Transverse colon (tissue), 4 donors: ENCODE measurements at places on chromosomes 16 and 17. TPM values are rescaled to one million over a fixed set of nuclear protein-coding genes. Genes with fewer than 3 reads are reported as not detected.

DNA sequence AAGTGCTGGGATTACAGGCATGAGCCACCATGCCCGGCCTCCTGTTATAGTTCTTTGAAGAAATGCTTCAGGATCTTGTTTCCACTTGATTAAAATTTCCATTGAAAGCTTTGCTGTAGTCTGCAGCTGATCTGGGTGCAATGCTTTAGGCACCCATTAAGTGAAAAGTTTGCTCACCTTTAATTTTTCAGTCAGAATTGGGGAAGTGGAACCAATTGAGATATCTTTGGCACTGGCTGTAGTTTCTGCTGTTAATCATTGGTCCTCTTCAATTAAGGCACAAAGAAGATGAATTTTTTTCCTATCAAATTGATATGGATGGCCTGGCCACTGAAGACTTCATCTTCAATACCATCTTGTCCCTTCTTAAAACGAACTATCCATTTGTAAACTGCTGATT, 336.1 kb upstream of the TBX2 start:
- no peak for DNase-seq

DNA sequence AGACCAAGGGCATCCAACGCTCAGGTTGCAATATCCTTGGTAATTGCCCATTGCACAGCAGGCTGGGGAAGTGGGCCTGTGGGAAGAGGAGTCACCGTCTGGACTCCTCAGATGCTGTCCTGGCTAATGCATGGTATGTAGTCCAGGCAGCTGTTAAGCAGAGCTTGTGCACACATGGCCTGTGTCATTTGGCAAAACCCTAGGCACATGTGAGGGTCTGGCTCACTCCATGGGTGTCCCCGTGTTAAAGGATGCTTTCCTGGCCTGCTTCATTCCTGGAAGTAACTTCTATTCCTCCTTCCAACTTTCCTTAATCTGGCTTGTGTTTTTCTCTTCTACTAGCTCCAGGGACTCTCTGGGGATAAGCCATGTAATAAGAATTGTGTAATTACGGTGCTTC, 378.0 kb upstream of the CA10 start:
- no peak for DNase-seq

DNA sequence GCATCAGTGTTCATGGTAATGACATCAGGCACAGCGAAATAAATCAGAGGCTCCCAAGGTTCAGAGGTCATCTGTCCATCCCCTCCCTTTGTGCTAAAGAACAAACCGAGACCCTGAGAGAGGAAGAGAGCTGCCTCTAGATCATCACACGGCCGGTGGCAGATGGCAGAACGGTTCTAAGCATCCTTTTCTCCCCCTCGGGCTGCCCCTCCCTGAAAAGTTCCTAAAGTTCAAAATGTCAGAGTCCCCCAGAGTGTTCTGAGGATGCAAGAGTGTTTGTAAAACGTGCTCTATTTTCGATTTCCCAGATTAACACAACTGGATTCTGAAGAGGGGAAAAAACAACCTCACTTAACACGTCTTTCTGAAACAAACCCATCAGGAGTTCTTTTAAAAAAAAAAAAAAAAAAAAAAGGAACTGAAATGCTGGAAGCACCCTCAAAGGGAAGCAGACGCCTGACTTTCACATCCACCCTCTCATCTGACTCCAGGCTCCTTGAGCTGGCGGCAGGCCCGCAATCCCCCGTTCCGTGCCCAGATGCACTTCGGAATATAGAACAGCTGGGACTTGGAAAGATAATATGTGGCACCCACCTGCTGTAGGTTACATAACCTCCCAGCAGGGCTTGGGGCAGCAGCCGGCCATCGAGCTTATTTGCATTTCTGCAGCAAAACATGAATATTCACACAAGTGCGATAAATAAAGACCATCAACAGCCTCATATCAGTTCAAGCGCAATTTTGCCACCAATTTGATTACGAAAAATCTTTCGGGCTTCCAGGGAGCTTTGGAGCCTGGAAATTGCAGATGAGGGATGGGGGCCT, 115.5 kb upstream of the SMURF2 start:
- peak; percentile 54 for DNase-seq

DNA sequence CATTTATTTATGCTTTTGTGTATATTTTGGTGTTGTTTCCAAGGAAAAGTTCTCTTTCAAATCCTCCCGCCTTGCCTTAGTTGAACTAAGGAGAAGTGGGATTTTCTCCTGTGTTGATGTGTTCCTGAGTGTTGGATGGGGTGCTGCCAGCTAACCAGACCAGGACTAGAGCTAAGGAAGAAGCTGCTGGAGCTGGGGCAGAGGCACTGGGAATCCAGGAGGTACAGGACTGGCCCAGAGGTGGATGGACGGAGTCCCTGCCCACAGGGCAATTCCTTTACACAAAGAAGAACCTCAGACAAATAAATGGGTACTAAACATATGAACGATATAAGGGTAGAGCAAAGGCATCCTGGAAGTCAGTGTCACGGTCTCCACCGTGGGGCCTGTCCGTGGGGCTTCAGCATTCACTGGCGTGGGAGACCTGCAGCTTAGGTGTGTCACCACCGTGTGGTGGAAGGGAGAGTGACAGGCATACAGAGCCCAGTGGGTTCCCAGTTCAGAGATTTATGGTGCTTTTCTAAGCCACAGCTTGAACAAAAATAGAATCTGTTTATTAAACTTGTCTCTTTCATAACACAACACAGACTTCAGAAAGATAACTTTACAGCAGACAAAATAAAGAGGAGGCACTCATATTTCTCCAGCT, 270.7 kb downstream of the NTN1 start:
- peak; percentile 43 for DNase-seq

- peak; percentile 52 for DNase-seq
Observed at GRCh38 chr16:53053967-53054669, 673 bp upstream of the CHD9 start.

DNA sequence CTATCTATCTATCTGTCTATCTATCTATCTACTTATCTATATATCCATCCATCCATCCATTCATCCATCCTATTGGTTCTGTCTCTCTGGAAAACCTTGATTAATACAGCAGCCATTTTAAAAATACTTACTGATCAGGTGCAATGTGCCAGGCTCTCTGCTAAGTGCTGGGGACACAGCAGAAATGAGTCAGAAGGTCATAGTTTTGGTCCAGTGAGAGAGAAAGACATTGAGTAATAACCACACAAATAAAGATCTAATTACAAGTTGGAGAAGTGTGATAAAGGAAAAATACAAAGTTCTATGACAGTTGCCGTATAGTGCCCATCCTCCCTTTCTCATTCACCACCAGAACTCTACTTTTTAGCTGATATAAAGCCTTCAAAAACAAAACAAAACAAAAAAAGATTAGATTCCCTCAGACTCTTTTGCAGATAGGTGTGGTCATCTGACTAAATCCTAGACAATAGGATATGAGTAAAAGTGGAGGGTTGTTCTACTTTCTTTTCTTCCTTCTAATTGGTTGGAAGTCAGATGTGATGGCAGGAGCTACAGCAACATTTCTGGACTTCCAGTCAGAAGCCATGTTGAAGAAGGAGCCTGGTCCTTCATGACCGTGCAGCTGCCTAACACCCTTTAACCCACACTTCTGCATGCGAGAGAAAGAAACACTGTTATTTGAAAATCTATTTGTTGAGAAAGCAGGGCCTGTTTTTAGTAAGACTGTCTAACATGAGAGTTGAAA, 72.0 kb upstream of the TOX3 start:
- DNase-seq: no peak

GRCh38 chr16:49664221-49665215, 191.4 kb downstream of the ZNF423 start:
- no peak for DNase-seq

GRCh38 chr17:80116921-80117380, 15.6 kb downstream of the GAA start:
- no peak for DNase-seq

DNA sequence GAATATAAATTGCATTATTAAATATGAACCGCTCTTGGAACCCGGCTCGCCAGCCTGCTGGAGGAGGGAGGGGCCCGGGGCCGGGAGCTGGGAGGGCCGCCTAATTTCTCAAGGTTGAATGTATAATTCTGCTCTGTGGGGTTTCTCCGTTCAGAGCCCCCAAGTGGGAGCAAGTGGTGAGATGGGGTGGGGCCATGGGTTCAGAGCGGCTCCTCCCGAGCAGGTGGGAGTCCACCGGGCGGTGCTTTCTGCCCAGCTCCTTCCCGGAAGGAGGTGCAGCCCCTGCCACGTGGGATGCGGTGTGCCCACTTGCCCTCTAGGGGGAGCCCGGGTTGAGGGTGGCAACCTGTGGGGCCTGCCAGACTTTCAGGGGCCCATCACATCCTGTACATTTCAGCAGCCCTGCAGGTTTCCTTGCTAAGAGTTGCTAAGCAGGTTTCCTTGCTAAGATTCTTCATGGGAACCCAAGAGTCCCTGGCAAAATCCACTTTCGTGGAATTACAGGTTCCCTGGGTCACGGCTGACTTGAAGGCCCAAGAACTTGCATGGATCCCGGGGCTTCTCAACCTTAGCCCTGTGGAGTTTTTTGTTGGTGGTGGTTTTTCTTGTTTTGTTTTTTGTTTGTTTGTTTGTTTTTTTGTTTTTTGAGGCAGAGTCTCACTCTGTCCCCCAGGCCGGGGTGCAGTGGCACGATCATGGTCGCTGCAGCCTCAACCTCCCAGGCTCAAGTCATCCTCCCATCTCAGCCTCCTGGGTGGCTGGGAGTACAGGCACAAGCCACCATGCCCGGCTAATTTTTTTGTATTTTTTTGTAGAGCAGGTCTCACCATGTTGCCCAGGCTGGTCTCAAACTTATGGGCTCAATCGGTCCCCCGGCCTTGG, 196.7 kb upstream of the GSE1 start:
- DNase-seq: peak; percentile 86

- DNase-seq: peak; percentile 60
Observed at GRCh38 chr17:61411261-61412142, 11.9 kb downstream of the TBX2 start.

DNA sequence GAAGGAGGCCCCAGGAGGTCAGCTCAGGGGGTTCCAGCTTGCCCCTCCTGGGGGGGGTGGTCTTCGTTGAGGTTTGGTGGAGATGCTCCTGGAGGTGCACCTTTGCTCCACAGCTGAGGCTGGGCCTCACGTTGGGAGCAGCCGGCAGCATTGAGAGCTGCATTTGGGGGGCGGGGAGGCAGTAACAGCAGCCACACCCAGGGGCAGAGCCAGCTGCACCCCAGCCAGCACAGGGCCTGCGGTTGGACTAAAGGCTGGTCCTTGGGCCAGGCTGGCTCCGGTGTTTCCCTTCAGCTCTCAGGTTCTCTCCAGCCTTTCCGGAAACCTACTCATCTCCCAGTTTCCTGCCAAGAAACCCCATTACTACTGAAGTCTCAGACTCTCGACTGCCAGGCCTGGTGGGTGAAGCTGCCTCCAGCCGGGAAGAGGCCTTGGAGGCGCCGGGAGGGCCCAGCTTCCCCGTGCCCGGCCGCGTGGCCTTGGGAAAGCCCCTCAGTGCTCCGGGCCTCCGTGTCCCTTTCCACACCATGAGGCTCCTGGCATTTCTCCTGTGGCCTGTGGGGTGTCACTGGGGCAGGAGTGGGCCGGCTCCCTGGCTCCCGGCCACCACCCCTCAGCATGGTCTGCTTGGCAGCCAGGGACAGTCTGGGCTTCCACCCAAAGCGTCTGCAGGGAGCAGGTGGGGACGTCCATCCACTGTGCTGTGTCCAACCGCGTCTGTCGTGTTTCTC, 14.0 kb upstream of the BAIAP2 start:
- peak; percentile 80 for DNase-seq

- DNase-seq: peak; percentile 84
Observed at GRCh38 chr16:21260870-21261791, 17.0 kb downstream of the CRYM start.

- DNase-seq: no peak
Observed at GRCh38 chr16:77690416-77690815, 31.9 kb upstream of the NUDT7 start.

DNA sequence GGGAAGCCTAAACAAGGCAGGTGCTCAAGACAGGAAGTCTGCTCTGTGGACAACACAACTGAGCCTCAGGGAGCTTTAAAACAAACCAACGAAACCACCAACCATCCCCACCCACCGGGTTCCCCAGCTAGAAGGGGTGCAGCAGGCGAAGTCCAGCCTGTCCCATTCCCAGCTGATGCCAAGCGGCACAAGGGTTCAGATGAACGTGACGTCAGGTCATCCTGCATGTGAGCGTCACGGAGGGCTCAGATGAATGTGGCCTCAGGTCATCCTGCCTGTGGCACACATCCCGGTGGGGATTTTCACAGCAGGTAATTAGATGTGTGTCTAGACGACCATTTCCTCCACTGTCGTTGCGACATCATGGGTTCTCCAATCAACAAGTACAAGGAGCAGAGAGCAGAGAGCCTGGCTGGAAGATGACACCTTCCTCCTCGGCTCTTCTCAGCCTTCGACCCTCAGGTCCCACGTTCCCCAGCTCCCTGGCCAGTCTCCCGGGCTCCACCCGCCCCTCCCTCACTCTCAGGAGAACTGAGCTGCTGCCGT, 246.5 kb downstream of the FOXL1 start:
- DNase-seq: no peak

DNA sequence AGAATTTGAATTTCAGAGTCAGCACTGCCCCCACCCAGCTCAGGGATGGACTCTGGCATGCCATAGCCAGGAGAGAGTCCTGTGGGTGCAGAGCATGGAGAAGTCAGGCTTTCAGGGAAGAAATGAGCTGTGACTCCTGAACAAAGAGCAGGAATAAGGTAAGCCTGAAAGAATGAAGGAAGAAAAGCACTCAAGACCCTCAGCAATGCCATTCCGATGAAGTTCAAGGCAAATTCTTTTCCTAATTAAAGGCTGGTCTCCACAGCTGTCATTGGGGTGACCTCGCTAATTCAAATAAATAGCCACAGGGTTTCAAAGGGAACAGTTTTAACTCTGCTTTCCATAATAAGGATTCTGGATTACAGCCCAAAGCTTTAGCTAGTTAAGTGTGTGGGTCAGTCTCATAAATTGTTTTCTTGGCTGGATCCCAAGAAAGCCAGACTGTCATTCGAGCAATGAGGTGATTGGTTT, 31.7 kb downstream of the TOM1L2 start:
- no peak for DNase-seq

- peak; percentile 46 for DNase-seq
Observed at GRCh38 chr16:23310217-23310616, 8.1 kb downstream of the SCNN1B start.

DNA sequence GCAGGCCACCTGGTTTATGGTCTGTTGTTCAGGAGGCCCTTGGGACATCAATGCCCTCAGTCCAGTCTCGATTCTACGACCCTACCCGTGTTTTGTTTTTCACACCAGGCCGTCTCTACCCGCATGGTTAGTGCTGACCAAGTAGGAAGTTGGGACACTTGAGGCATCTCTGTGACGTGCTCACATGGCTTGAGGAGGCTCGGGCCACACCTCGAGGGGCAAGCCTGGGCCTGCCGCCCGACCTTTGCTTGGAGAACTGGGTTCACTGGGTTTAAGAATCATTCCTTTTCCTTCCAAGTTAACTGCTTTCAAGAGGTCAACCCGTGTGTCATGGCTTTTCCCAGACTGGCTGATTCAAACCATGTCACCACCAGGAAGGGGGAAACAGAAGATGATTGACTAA, 86.8 kb downstream of the CMIP start:
- peak; percentile 51 for DNase-seq

Gene PSMB3
- total RNA-seq: 150 TPM

Gene SLC16A6
- 0.14 TPM for total RNA-seq

Gene OTOA
- total RNA-seq: not detected

Gene ACE
- 6.0 TPM for total RNA-seq

Gene OTOP3
- not detected for total RNA-seq

Gene TM4SF5
- total RNA-seq: 23.8 TPM

Gene CHST6
- total RNA-seq: 3.7 TPM

Gene SLC5A11
- not detected for total RNA-seq

Gene RIPOR1
- 141 TPM for total RNA-seq

Gene IGF2BP1
- not detected for total RNA-seq

Gene TNFRSF17
- total RNA-seq: not detected
